ENCODE measurements at places on chromosomes 7 and 10.
A peak's percentile ranks its signal among the peaks of the same experiment; 100 is the strongest.

DNA sequence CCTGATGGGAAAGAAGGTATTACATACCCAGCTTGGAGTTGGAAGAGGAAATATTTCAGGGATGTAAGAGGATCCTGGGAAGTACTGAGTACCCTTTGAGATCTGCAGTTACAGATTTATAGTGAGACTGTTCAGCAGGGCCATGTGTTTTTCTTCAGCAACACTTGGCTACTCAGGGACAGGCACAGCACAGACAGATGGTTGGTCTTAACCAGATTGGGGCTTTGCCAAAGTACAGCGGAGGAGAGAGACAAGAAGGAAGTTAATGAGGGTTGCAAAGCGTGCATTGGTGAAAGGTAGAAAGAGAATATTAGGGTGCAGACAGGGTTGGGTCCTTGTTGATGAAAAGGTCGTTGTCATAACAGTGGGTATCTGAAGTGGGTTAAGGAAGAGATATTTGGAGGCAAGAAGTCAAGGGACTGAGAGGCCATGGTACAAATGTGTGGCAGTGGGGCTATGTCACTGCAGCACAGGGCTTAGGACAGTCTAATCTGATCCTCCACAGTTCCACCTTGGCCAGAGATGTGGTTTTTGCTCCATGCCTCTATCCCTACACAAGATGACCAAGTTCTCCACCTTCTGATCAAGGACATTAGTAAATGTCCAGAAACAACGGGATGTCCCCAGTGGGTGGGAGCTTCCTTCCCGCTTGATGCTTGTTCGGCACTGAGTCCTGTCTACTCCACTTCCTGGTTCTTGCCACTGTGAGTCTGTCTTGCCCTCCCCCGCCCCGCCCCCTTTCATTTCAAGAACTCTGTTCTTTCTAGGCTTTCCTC lies 18.9 kb upstream of the DNAJC1 start:
- peak; percentile 16 for DNase-seq

DNA sequence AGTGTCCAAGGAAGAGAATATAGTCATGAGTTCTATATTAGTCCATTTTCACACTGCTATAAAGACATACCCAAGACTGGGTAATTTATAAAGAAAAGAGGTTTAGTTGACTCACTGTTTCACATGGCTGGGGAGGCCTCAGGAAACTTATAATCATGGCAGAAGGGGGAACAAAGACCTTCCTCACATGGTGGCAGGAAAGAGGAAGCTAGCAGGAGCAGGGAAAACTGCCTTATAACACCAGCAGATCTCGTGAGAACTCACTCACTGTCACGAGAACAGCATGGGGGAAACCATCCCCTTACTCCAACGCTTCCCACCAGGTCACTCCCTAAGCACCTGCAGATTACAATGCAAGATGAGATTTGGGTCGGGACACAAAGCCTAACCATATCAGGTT lies 139.0 kb upstream of the ZNF438 start:
- no peak for DNase-seq

- DNase-seq = no peak
Measured at GRCh38 chr10:86664341-86665217, 3.7 kb upstream of the LDB3 start.

DNA sequence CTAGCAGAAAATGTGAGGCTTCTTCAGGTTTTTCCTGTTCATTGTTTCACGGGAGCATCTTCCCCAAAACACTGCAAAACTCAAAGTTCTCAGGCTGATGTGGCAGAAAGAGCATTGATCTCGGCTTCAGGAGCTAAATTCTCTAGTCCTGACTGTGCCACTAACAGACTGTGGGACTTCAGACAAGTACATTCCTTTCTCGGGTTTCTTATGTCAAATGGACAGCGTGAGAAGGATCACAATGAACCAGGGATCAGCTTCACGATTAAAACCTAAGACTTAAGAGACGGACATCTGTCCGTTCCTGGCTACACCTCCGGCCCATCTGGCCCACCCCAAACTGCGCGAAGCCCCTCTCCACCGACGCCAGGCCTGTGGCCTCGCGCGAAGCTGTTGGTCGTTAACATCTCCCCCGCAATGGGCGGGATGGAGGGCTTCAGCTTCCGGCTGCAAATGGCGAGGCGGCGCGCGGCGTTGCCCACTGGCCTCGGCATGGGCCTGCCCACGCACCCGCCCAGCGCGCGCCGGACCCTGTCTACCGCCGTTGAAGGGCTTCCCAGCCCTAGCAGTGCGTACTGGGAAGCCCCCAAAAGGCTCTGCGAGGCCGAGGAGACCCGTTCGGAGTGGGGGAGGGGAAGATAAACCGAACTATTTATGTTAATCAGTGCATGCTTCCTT lies 549 bp upstream of the DDX50 start:
- DNase-seq = no peak

GRCh38 chr7:27171637-27172314 lies 2.3 kb downstream of the HOXA10 start:
- no peak for DNase-seq

GRCh38 chr7:157622000-157622399 lies 285.2 kb downstream of the DNAJB6 start:
- DNase-seq = no peak

GRCh38 chr10:60820093-60820754 lies 41.9 kb downstream of the CDK1 start:
- no peak for DNase-seq

DNA sequence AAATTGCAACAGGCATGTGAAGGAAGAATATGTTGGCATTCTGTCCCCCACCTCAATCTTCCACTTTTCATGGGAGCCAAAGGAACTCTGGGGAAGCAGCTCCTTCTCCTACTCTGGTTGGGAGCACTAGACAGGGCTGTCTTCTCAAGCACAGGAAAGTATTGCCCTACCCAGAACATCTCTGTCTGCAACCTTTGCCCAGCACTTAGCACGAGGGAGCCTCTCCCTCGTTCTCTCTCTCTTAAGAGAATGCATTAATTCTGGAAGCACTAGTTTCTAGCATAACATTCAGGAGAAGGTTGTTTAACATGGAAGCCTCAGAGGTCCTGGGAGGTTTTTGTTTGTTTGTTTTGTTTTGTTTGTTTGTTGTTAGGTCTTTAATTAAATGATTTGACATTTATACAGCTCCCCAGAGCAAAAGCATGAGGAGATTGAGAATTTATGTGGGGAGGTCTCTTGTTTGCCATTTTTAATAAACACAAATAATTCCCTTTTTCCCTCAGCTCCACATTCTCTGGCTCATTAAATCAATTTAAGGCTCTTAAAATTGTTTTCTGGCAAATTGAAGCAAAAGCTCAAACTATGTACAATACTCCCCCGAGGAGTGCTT lies 240.6 kb downstream of the TRIL start:
- DNase-seq = no peak

GRCh38 chr7:111470998-111471397 lies 91.3 kb downstream of the IMMP2L start:
- DNase-seq = no peak

- peak; percentile 57 for DNase-seq
Measured at GRCh38 chr7:116271963-116272886, 61.9 kb downstream of the TES start.

- peak; percentile 80 for DNase-seq
Measured at GRCh38 chr10:63103971-63104409, 29.1 kb upstream of the NRBF2 start.

GRCh38 chr7:155289107-155289506 lies 8.6 kb upstream of the INSIG1 start:
- DNase-seq = no peak

DNA sequence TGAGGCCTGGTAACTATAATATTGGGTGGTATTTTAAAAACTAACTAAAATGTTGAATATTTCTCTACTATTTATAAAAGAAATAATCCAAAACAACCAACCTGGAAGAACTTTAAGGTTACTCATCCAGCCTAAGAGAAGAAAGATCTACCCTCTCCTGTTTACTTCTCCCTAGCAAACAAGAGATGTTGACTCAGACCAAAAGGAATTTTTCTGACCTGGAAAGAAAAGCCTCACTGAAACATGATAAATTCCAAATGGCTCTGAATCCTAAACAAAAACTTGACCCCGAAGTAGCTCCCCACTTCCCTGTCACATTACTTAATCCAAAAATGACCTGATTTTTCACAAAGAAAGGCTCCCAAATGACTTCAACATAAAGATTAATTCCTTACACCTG lies 101.2 kb downstream of the PARD3 start:
- DNase-seq = no peak

GRCh38 chr10:128211953-128212727 lies 85.9 kb upstream of the MKI67 start:
- peak; percentile 86 for DNase-seq

DNA sequence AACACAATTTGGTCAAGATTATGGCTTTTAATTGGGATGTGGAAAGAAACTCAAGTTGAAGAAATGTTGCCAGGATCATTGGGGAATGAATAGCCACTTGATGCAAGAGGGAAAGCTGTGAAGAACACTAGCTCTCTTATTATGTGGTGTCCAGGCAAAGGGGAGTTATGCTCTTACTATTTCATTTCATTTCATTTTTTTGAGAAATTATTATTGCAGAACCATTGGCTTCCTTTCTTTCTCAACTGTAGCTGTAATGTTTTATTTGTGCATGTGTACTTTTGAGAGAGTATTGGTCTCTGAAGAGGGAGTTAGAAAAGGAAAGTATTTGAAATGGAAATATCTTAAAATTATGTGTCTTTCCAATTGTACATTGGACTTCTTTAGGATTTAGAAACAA lies 312.6 kb upstream of the BMPER start:
- DNase-seq = no peak

DNA sequence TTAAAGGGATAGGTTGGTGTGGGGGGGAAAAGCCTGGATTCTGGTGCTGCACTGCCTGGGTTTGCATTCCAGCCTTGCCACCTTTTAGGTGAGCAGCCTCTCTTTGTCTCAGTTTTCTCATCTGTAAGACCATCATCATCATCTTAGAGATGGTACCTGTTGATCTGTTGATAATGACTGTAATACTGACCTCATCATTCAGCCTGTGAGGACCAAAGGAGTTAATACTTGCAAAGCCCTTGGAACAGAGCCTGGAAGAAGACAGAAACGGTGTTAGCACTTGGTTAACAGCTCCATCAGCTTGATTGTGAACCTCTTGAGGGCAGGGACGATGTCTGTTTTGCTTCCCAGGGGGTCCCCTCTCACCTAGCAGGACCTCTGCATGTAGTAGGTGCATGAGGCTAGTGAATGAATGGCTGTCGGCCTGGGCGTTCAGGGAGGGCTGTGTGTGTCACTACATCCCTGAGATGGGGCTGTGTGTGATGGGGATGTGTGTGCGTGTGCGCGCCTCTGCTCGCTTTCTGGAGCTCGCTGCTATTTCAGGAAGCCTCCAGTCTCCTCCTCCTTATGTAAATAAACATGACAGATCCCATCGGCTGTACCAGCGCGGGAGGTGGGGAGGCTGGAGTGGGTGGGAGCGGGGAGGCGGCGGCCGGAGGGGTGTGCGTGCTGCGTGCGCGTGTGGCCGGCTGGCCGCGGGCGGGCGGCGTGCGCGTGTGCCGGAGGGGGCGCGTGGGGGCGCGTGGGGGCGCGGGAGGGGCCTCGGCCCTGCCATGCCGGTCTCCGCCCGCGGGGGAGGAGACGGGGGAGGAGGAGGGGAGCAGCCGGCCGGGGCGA lies 61.2 kb downstream of the NEURL1 start:
- no peak for DNase-seq

- no peak for DNase-seq
Measured at GRCh38 chr7:27212497-27213432, 12.9 kb upstream of the HOXA13 start.

GRCh38 chr7:121278120-121279021 lies 50.4 kb upstream of the WNT16 start:
- peak; percentile 88 for DNase-seq

Data from activated CD4-positive, alpha-beta T cell treated with anti-CD3 and anti-CD28 coated beads, Interleukin-2, amount 50 U/mL, for 16 hours (primary cell).